ENCODE measurements at places on chromosomes 12 and 14. TPM values are rescaled to one million over a fixed set of nuclear protein-coding genes. Genes with fewer than 3 reads are reported as not detected.

ANKRD33 gene
- total RNA-seq = 0.03 TPM

GPRC5D gene
- total RNA-seq = 0.13 TPM

KRT80 gene
- total RNA-seq = 0.65 TPM

CAPZA3 gene
- total RNA-seq = not detected

DCN gene
- total RNA-seq = 72.0 TPM
